Right lung (tissue), 10 donors: ENCODE measurements at places on chromosomes 3 and 15.
A peak's percentile ranks its signal among the peaks of the same experiment; 100 is the strongest.

DNA sequence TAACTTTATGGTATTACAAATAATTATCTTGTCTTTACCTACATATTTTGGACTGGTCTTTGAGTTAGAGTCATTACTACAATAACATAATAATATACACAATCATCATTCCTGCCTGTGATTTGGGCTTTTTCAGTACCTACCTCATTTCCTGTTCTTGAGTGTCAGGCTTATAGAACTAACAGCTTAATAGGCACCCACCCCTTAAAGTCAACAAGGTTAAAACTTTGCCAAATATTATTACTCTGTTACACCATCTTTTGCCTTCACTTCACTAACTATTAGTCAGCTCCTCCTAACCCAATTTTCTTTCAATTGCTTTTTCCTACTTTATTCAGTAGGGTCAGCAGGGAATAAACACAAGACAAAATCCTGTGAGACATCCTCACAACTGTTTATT, 488.7 kb upstream of the AGTR1 start:
- DNase-seq = no peak

DNA sequence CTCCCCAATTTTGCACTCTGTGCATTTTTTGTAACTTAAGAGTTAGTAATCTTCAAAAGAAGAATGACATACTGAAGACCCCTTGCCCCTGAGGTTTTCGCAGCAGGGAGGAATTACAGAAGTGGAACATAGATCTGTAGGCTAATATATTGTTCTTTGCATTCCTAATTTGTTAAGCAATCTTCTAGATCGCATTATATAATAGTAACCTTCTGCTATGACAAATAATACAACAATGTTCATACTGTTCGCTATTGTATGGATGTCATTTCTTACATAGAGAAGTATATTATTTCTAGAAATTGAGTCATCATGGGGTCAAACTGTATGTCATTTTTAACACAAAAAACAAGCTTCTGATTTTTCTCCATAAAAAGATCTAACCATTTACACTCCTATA, 95.8 kb upstream of the TGFBR2 start:
- no peak for DNase-seq

GRCh38 chr3:63413523-63413922, 135.4 kb downstream of the SYNPR start:
- DNase-seq = no peak

- no peak for DNase-seq
Measured at GRCh38 chr3:127568586-127568985, 21.9 kb downstream of the TPRA1 start.

DNA sequence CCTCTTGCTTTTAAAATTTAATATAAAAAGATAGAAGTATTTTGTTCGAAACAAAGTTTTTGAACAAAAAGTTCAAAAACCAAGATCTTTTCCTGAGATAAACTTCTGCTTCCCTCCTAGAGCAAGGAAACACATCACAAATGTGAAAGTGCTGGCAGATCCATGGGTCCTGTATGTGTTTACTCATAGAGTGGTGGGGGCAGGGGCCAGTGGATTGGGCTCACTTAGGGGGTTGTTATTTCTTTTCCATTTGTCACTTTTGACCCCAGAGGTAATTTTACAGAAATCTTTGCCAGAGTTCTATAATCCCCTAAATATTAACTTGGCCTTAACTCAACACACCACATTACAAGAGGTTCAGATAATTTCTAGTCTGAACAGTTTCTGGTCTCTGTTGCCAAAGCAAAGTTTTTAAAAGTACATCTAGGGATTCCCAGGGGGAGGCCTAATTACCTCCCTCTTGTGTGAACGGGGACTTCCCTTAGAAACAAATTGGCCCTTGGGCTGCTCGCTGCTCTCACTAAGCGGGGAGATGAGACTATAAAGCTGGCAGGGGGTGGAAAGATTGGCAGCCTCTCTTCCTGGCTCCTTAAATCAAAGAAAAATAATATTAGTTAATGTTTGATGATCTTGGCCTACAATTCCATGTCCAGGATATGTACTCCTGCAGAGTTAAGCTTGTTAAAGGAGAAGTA, 66.8 kb upstream of the PTX3 start:
- DNase-seq = peak; percentile 60

DNA sequence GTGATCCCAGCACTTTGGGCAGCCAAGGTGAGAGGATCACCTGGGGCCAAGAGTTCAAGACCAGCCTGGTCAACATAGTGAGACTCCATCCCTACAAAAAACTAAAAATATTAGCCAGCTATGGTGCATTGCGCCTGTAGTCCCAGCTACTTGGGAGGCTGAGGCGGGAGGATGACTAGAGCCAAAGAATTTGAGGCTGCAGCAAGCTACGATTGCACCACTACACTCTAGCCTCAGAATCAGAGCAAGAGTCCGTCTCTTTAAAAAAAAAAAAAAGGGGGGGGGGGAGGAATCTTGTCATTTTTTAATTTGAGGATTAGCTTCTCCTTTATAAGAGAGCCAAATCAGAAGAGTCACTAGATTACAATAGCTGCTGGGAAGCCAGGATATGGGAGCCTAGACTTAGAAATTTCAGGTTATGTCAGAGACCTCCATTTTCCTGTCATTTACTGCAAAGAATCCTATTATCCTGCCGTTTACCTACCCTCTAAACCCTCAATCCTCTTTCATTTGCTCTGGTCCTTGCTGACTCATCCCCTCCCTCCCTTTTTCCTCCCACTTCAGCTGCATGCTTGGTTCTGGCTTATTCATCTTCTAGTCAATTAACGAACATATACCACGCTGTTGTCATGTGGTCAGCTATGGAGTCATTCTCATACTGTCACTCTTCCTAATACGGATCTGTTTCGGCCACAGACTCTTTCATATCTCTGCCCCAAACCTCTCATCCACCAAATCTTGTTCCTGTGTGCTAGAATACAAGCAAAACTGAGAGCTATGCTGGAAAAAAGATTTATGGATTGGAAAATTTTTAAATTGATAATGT, 83.8 kb upstream of the PPIB start:
- DNase-seq = no peak

GRCh38 chr3:26049951-26050350, 260.1 kb downstream of the OXSM start:
- no peak for DNase-seq

GRCh38 chr3:108328821-108329486, 32.6 kb downstream of the HHLA2 start:
- DNase-seq = no peak

- no peak for DNase-seq
Measured at GRCh38 chr15:29401644-29402043, 132.0 kb upstream of the NSMCE3 start.

DNA sequence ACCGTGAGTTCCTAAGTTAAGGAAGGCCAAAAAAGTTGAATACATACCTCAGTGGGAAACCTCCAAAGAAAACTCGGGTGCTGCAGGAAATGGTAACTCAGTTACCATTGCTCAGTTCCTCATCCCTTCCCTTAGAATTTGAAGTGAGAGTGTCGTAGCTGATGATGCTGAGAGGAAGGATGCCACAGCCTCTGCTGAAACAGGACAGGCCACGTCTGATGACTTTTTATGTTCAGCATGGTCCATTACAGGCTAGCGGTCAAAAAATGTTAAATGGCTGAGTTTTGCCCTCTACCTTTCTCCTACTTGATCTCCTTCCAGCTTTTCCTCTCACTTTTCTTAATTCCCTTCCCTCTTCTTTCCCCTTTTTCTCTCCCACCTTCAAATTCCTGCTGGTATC, 135.5 kb downstream of the GHSR start:
- DNase-seq = no peak

- no peak for DNase-seq
Measured at GRCh38 chr3:64593350-64593749, 94.5 kb downstream of the ADAMTS9 start.

- DNase-seq = no peak
Measured at GRCh38 chr3:159882367-159882766, 106.3 kb upstream of the IL12A start.

- DNase-seq = no peak
Measured at GRCh38 chr3:116445990-116446389, 703 bp upstream of the LSAMP start.

DNA sequence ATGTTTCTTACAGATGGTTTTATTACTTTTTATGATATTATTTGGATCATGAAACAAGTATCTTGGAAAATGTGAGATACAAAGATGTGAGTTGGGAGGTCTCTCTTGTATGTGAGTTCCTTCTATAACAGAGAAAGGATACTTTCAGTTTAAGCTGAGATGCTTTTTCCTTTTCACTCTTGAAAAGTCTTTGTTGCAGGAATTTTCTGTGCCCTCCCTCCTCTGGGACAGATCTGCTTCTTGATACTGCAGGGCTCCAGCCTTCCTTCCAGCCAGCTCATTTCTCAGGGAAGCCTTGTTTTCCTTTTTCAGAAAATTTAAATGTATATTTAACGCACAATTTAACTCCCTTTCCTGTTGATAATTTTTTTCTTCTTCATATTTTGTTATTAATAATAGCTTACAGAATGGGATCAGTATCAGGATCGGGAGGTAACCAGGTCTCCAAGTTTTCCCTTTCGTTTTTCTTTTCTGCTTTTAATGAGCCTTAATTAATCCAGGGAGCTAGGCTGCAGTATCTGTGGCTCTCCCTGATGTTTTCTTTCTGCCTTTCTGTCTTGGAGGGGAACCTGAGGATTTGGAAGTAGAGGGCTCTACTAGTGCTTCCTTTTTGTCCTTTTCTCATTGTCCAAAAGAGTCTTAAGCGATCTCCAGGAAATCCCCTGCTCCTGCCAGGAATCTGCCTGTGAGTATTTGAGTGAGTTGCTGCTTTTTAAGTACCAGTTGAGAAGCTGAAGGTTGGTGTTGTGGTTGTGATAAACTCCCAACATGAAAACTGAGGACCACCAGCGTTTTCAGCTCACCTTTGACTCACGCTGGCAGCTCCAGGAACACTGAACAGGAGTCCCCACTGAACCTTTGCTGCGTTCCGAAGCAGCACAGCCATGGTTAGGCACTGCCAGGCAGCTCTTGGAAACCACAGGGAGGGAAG, 105.7 kb downstream of the IGF1R start:
- DNase-seq = no peak

GRCh38 chr3:23919628-23920027, 2.7 kb downstream of the RPL15 start:
- DNase-seq = no peak

DNA sequence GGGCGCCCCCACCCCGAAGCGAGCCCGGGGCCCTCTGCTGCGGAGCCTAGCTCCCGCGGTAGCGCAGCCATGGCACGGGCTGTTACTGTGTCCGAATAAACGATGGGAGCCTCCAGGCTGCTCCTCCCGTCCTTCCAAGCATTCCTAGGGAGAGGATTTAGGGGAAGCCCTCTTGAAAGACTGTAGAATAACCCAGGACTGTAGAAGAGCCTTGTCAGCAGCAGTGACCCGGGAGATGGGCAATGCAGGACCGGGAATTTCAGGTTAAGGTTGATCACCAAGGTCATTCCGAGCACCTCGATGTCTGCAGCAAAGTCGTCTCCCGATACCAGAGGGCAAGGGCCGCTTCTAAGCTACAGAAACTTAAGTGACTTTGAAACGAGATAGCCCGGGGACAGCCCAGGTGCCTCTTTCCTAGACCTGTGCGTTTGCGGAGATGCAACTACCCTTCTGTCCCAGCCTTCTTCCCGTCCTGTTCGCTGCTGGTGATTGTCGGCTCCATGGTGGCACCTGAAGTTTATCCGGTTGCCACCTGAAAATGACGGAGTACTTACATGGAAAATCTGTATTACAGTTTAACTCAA, 753 bp upstream of the MYO5A start:
- DNase-seq = peak; percentile 9

- DNase-seq = no peak
Measured at GRCh38 chr3:20648921-20649381, 462.9 kb upstream of the SGO1 start.
